ENCODE measurements at places on chromosomes 7 and 10.

GRCh38 chr10:51076299-51076841 lies 2.1 kb downstream of the PRKG1 start:
- no peak for DNase-seq

GRCh38 chr10:1229574-1229973 lies 173.4 kb downstream of the WDR37 start:
- DNase-seq: no peak

- DNase-seq: no peak
Measured at GRCh38 chr10:405648-406047, 270.4 kb downstream of the ZMYND11 start.

GRCh38 chr10:9999627-10000026 lies 1018.0 kb upstream of the CELF2 start:
- no peak for DNase-seq

DNA sequence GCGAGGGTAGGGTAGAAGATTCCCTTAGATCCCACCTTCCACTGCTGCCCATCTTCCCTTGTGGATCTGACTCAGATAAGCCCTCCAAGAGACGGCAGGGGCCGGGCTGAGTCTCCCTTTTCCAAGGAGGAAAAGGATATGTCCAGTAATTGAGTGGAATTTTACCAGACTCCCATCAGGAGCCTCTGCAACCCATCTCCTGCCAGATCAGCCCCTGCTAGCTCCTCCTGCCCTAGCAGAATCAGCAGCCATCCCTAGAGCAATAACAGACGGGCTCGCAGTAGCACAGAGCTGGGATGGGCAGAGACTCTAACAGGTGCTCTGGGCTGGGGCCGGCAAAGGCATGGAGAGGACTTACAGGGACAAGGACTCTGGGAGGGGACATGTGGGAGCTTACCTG lies 73.5 kb downstream of the C10orf105 start:
- DNase-seq: no peak

GRCh38 chr7:120442838-120443237 lies 169.9 kb downstream of the KCND2 start:
- DNase-seq: no peak

GRCh38 chr7:23055582-23056178 lies 41.8 kb upstream of the HYCC1 start:
- DNase-seq: no peak

- no peak for DNase-seq
Measured at GRCh38 chr7:125651823-125652528, 722.4 kb upstream of the POT1 start.

- DNase-seq: no peak
Measured at GRCh38 chr10:32409741-32410140, 36.2 kb upstream of the CCDC7 start.

- DNase-seq: no peak
Measured at GRCh38 chr7:106501605-106502580, 159.1 kb downstream of the CCDC71L start.

DNA sequence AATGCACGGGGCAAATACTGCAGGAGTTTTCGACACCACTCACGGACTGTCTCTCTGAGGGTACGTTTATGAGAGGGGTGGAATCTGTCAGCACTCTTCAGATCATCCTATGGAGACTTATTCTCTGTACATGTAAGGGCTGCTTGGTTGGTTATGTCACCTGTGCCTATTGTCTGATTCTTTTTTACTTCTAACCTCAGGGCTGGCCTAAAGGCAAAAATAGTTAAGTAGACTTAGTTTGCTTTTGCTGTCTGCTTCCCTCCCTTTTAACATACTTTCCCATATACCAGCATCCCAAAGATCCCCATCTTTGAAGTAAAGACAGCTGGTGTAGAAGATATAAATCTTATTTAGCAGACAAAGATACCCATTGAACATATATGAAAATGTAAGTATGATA lies 105.9 kb downstream of the PRKG1 start:
- no peak for DNase-seq

- DNase-seq: no peak
Measured at GRCh38 chr7:137774793-137775201, 72.0 kb downstream of the DGKI start.

GRCh38 chr10:127679642-127680255 lies 57.2 kb upstream of the FOXI2 start:
- no peak for DNase-seq

- DNase-seq: no peak
Measured at GRCh38 chr10:113519681-113520115, 33.2 kb upstream of the HABP2 start.

GRCh38 chr7:107196834-107197610 lies 28.2 kb downstream of the HBP1 start:
- no peak for DNase-seq

DNA sequence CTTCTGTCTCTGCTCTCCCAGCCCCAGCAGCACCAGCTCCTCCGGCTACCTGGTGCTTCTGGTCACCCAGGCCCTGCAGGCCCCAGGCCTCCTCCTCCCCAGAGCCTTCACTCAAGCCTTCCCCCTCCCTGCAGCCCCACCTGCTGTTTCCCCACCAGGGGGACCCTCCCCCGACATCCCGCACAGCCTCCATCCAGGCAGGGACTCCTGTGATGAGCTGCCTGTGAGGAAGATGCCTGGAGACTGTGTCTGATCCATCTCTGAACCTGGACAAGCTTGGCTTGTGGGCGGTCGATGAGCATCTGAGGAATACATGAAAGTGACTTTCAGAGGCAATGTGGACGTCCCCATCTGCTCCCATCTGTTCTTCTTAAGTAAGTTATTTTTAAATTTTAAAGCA lies 45.0 kb downstream of the RAMP3 start:
- DNase-seq: no peak

DNA sequence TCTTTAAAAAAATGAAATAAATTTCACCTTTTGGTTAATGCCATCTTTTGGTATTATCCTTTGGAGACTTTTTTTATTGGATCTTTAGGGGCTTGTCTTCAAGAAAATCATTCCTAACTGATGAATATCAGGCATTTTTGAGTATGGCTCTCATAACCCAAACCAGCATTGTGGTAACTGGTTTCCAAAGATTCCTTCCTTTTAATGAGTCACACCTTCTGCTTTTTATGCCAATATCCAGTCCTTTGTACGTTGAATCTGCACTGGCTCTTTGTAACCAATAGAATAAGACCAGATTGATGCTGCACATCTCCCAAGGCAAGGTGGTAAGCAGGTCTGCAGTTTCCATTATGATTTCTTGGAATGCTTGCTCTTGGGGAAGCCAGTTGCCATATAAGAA lies 89.1 kb downstream of the GPR158 start:
- DNase-seq: no peak

GRCh38 chr7:11616466-11616865 lies 215.5 kb downstream of the THSD7A start:
- no peak for DNase-seq

DNA sequence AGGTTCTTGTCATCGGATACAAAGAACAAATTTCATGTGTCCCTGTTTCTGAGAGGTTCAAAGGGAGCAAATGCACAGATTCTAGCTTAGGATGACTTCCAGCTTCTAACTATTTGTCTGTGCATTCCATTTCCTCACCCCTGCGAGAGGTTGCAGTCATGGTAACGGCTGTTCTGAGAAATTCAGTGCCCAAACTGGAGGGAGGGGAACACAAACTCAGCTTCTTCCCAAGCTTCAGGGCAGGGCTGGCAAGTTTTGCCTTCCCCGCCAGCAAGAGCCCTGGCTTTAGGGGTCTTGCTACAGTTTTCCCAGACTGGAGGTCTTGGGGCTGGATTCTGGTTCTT lies 11.1 kb downstream of the FAS start:
- no peak for DNase-seq

DNA sequence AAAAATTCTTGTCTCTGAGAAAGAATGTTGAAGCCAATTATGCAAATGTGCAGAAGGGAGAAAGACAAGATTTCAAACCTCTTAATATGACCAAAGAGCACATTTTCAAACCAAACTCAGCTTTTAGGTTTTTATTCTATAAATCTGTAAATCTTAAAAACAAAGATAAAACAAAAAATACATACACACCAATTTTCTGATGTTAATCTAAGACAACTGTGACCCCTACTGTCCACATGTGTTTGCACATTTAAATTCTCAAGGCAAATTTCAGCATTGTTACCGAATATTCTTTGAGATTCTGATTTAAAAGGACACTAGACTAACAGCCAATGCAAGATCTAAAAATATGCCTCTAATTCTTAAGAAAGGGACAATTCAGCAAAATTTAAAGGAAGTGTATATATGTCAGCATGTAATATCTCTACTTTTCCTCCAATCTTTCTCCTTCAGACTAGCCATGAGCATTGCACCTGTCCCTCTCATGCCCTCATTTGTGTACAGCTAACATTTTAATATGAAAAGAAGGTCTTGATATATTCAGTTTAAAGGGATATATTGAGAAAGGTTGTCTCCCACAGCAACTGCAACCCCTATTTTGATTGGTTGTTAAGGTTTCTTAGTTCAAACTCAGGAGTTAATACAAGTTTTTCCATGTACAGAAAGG lies 417.9 kb downstream of the IPMK start:
- no peak for DNase-seq

DNA sequence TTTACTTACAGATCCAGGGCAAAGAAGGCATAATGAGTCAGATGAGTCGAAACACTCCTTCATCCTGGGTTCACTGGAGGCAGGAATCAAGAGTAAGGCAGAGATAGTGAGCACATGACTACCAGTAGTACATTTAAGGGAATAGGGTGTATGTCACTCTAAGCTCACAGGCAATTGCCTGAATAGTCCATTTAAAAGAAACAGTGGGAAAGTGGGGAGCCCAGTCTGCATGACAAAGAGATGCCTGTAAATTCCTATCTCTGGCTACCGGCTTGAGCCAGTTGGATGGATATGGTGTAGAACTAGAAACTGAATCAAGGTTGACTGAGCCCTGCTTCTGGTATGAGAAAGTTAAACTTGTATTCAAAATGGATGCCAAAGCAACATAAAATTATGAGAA lies 861.5 kb upstream of the ZWINT start:
- DNase-seq: no peak

DNA sequence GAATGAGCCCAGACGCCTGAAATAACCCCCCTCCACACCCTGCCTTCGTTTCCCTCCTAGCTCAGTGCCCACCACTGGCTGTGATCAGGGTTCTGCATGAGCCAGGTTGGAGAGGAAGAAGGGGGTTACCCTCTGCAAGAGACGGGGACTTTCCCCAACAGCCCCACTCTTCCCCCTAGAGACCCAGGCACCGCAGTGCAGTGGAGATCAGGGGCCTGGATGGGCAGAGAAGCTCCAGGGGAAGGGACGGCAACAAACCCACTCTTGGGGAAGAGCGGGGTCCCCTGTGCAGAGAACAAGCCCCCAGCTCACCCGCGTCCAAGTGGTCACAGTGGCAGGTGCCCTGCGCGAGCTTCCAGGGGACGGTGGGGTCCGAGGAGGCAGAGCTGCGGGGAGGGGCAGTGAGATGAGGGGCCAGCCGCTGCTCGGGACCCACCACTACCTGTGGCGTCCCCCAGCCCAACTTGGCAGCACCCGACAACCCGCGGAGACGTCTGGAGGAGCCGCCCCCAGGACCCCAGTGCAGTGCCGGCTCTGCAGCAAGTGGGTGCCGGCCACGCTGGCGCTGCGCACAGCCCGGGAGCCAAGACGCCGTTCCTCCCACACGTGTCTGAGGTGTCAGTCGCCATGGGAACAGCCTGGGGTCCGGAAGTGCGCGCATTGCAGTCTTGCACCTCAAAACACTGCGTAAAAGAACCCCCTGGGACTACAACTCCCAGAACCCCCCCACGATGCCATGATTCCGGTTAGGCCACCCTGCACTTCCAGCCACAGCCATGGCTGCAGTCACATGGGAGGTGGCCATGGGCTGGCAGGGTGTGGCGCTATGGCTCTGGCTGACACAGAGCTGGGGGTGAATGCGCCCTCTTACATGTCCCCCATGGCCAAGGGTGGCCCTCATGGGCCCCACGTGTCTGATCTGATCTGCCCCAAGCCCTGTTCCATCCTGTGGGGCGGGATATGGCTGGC lies 45.8 kb upstream of the WIPI2 start:
- no peak for DNase-seq

DNA sequence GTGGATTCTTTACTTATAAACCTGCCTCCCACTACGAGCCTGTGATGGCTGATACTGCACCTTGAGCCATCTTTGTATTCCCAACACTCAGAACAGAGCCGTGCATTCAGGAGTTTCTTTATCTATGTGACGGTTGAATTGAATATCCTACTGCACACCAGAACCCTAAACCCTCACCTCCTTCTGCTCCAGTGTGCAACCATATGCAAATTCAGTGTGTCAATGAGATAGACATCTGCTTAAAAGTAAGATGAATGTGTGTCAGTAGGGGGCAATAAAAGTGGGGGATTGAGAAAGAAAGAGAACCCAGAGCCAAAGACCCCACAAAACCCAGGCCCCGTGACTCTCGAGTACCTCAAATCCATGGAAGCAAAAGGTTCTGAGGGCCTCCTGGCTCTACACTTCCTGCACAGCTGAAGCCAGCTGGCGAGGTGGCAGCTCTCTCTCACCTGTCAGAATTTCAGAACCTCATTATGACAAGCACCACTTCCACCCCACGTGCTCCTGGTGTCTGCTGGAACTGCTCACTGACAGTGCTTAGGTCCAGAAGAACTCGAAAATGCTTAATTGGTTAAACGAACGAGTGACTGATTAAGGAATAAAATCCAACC lies 143.3 kb upstream of the GPR26 start:
- no peak for DNase-seq

Measured in posterior vena cava (tissue), 2 donors.